ENCODE measurements at places on chromosomes 12 and 14. TPM values are rescaled to one million over a fixed set of nuclear protein-coding genes. Genes with fewer than 3 reads are reported as not detected.

COX8C gene
- not detected for total RNA-seq

RPGRIP1 gene
- 0.41 TPM for total RNA-seq

C1RL gene
- total RNA-seq, result 22.9 TPM

SAMD15 gene
- 0.30 TPM for total RNA-seq

BCL7A gene
- total RNA-seq, result 15.8 TPM

TCL1B gene
- 7.0 TPM for total RNA-seq

DLK1 gene
- 3.0 TPM for total RNA-seq

PTCSC3 gene
- not detected for total RNA-seq

B4GALNT3 gene
- 19.0 TPM for total RNA-seq

GRCh38 chr12:104546575-104546974 is 89.8 kb downstream of the CHST11 start:
- H3K4me3 ChIP-seq, result no peak overlapping the region
- peaks cover 22% of the 10 kb centered on the region for H3K4me1 ChIP-seq
- no peaks in the 10 kb centered on the region for H3K36me3 ChIP-seq
- DNase-seq, result no peak
- no peak overlapping the region for H3K27ac ChIP-seq
- no peaks in the 10 kb centered on the region for H3K27me3 ChIP-seq

- H3K27me3 ChIP-seq, result no peaks in the 10 kb centered on the region
- H3K36me3 ChIP-seq, result peaks cover 4% of the 10 kb centered on the region
- no peak for DNase-seq
Measured at GRCh38 chr12:58764100-58764953, 156.0 kb downstream of the LRIG3 start.

DNA sequence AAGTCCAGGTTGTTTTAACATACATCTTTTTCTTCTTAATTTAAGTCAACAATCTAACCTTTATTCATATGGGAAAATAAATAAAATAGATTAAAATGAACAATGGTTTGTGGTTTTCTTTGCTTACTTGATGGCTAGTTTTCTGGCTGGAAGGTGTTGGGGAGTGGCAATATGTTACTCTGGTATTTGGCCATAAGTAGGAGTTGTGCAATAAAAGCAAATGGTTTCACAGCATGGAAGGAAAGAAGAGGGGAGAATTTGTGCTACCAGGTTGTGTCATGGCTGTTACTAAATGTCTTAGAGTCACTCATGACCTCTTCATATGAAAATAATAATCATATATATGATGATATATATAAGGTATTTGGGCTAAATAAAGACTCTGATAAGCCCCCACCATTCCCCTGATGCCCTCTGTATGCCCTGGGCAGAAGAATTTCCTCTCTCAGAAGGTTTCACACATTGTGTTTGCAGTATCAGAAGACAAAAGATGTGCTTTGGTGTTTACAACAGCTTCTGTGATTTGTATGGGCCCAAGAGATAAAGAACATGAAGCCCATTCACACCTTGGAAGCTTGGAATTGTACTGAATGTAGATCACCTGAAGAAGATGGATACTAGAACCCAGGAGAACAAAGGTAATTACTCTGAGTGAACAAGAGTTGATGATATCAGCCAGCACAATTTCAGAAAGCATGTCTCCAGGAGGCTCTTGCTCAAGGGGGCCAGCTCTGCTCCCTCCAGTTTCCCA is 160.9 kb downstream of the ALG10B start:
- peaks cover 28% of the 10 kb centered on the region for H3K36me3 ChIP-seq
- H3K4me3 ChIP-seq, result no peak overlapping the region
- no peaks in the 10 kb centered on the region for H3K27me3 ChIP-seq
- H3K27ac ChIP-seq, result no peak overlapping the region
- 0 out of 2 replicates have a peak, but pooled peaks cover 3% of the 10 kb centered on the region for H3K4me1 ChIP-seq

DNA sequence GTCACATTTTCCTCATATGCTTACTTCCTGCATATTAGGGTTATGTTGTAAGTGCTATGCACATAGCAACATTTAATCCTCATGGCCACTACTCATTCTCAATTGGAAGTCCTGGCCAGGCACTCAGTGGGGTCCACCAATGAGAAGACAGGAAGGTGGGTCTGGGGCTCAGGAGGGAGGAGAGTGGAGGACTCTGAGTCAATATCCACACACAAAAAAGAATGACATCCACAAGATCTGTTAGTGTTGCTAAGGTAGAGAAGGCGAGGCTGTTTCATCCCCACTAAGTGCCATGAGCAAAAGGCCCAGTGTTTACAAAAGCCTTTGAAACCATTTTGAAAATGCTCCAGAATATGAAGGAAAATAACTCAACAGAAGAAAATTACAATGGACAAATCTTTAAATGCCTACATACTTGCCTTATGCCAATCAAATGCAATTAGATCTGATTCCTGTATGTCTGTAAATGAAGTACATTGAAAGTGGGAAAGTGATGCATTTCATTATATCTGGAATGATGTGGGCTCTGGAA is 53.9 kb downstream of the EID3 start:
- no peaks in the 10 kb centered on the region for H3K4me1 ChIP-seq
- no peaks in the 10 kb centered on the region for H3K27me3 ChIP-seq
- H3K27ac ChIP-seq, result no peak overlapping the region
- no peak for DNase-seq
- peaks cover 22% of the 10 kb centered on the region for H3K36me3 ChIP-seq

DNA sequence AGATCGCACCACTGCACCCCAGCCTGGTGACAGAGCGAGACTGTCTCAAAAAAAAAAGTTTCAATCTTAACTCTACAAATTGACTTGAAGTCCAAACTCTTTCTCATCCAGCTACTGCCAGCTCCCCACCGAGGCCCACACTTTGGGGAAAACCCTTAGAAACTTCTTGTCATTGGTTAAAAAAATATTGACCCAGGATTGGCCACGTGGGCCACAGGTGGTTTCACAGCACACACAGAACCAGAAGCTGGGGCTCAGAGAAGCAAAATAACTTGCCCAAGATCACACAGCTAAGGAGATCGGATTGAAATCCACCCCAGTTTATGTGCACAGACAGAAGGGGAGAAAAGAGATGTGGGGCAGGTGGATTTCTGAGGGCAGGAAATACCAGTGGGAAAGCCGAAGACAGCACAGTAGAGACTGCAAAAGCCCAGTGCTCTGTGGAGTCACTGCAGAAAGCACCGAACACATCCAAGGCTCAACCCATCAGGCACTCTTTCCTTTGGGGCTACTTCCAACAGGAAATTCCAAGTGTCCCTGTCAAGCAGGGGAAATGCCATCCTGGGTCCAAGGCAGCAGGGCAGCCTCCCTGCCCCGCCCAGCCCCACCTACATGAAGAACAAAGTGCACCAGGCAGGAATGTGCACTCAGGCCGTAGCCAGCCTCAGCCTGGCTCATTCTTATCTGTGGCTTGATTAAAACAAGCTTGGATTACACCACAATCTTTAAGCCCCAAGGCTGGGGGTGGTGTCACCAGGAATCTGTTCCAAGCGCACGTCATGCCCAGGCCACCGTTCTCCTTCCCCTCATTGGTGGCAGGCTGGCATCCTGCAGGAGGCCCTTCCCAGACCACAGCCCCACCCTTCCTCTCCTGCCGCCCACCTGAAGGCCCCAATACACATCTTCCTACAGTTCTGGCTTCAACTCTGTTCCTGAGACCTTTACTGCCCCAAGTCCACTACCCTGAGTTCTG is 72.5 kb downstream of the ITPK1 start:
- H3K4me3 ChIP-seq, result no peak overlapping the region
- peaks cover 12% of the 10 kb centered on the region for H3K36me3 ChIP-seq
- H3K4me1 ChIP-seq, result peaks cover 95% of the 10 kb centered on the region
- DNase-seq, result no peak

GRCh38 chr12:546920-547845 is 87.4 kb downstream of the B4GALNT3 start:
- peak overlapping the region; percentile 61 for H3K4me3 ChIP-seq
- H3K27me3 ChIP-seq, result no peaks in the 10 kb centered on the region
- peaks cover 3% of the 10 kb centered on the region for H3K36me3 ChIP-seq
- H3K4me1 ChIP-seq, result peaks cover 4% of the 10 kb centered on the region
- DNase-seq, result peak; percentile 81

- no peaks in the 10 kb centered on the region for H3K27me3 ChIP-seq
- H3K27ac ChIP-seq, result no peak overlapping the region
Measured at GRCh38 chr12:28899951-28900350, 249.1 kb upstream of the FAR2 start.

DNA sequence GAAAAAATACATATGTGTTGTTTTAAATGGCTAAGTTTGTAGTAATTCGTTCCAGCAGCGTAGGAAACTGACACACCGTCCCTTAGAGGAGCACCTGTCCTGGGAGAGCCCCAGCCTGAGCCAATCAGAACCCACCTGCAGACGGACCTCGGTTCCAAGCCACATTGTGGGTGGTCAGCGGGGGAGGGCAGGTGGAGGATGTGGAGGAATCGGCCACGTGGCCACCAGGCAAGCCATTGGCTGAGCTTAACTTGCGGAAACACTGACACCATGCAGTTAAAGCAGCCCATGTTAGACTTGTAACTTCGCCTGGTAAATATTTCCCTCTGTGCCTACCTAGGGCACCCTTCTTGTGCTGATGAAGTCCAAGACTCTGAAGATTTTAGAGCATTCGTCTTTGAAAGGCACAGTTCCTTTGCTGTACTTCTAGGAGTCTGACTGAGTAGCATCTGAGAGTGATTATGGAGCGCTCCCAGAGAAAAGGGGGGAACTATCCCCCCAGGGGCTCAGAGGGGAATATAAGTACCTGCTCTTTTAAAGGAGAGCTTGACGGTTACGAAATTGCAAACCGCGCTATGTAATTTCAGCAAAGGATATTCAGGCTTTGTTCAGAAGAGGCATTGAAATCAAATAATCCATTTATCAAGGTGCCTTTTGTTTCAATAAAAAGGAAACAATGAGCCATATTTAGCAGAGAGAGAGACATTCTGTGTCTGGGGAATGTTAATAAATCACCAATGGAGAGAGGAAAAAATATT is 135.7 kb downstream of the TMEM132C start:
- H3K27me3 ChIP-seq, result peaks cover 20% of the 10 kb centered on the region
- H3K4me1 ChIP-seq, result no peaks in the 10 kb centered on the region
- H3K27ac ChIP-seq, result no peak overlapping the region

- H3K4me3 ChIP-seq, result no peak overlapping the region
- peak; percentile 38 for DNase-seq
Measured at GRCh38 chr12:11827091-11828061, 177.9 kb downstream of the ETV6 start.

GRCh38 chr14:48096897-48097296 is 421.5 kb upstream of the MDGA2 start:
- H3K4me1 ChIP-seq, result peaks cover 5% of the 10 kb centered on the region
- no peak for DNase-seq
- H3K27ac ChIP-seq, result no peak overlapping the region
- no peak overlapping the region for H3K4me3 ChIP-seq
- no peaks in the 10 kb centered on the region for H3K27me3 ChIP-seq

GRCh38 chr12:32084017-32084688 is 22.5 kb upstream of the BICD1 start:
- H3K36me3 ChIP-seq, result no peaks in the 10 kb centered on the region
- H3K4me3 ChIP-seq, result no peak overlapping the region
- no peak for DNase-seq

GRCh38 chr12:53600490-53601295 is 25.5 kb downstream of the ATF7 start:
- H3K4me3 ChIP-seq, result no peak overlapping the region
- peaks cover 33% of the 10 kb centered on the region for H3K4me1 ChIP-seq
- no peaks in the 10 kb centered on the region for H3K27me3 ChIP-seq
- no peak for DNase-seq

DNA sequence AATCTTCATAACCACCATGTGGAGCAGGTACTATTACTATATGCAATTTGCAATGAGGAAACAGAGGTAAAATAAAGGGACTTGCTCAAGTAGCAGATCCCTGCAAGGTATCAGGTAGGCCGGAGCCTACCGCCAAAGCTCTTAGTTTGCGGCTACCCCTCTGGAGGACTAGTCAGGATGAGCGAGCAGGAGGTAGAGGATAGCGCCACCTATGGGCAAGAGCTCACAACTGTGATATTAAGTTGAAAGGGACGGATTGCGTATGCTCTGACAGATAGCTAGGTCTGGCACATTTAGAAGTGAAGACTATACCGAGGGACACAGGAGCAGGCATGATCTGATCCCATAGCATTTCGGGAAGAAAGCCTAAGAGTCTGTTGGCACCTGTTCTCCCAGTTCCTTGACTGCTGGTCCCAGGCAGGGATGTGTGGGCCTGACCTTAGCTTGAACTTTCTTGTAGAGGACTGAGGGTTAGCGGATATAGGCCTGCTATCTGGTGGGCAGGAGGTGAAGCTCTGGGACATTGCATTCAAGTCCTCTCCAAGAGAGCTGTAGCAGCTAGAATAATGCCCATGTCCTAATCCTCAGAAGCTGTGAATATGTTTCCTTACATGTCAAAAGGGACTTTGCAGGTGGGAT is 48.0 kb downstream of the SLC17A8 start:
- peak; percentile 87 for DNase-seq
- H3K36me3 ChIP-seq, result no peaks in the 10 kb centered on the region
- H3K4me3 ChIP-seq, result no peak overlapping the region
- peaks cover 17% of the 10 kb centered on the region for H3K4me1 ChIP-seq

GRCh38 chr12:131771965-131772364 is 56.2 kb upstream of the MMP17 start:
- peaks cover 50% of the 10 kb centered on the region for H3K4me1 ChIP-seq
- DNase-seq, result no peak
- no peaks in the 10 kb centered on the region for H3K27me3 ChIP-seq
- peak overlapping the region; percentile 43 for H3K27ac ChIP-seq
- no peak overlapping the region for H3K4me3 ChIP-seq

- no peak overlapping the region for H3K27ac ChIP-seq
- H3K4me1 ChIP-seq, result no peaks in the 10 kb centered on the region
- H3K36me3 ChIP-seq, result peaks cover 57% of the 10 kb centered on the region
- DNase-seq, result no peak
- no peaks in the 10 kb centered on the region for H3K27me3 ChIP-seq
- H3K4me3 ChIP-seq, result no peak overlapping the region
Measured at GRCh38 chr12:101356794-101357193, 50.8 kb downstream of the ARL1 start.

DNA sequence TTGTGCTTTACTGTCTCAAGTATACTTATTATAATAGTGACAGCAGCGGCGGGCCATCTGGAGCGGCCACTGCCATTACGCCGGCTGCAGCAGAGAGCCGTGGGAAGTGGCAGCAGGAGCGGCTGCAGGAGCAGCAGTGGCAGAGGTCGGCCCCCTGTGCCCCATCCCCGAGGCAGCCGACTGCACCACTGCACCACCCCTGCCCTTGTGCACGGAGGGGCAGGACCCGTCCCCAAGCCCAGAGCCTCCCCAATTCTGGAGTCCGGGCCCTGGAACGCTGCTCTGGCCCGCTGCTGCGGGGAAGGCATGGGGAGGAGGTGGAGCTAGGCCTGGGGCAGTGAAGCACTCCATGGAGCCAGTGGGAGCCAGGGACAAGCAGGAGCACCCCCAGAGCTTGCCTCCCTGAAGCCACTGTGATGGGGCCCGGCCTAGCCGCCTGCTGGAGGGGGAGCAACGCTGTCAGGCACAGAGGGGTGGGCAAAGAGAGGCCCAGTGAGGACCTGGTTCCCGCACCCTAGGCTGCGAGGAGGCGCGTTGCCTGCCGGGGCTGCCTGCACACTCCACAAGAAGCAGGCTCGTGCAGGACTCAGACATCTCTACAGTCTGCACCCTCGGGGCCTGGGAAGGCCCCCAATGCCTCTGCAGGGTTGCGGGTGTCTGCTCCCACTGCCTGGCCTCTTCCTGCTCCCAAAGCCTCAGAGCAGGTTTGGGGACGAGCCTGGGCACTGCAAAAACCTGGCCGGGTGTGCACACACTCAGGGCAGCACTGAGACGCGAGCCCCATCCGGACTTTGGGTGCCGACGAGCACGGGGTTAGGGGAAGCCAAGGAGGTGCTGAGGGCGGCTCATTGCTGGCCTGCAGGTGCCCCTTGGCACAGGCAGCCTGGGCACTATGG is 74.2 kb upstream of the RASSF8 start:
- peak; percentile 17 for DNase-seq
- H3K27ac ChIP-seq, result no peak overlapping the region
- H3K4me1 ChIP-seq, result peaks cover 47% of the 10 kb centered on the region
